Femur (tissue), 1 donor: ENCODE measurements at places on chromosomes 5 and 9.

GRCh38 chr5:10702040-10702629 lies 58.9 kb downstream of the DAP start:
- no peak for DNase-seq

GRCh38 chr5:136820848-136821247 lies 455.5 kb upstream of the TRPC7 start:
- DNase-seq: no peak

DNA sequence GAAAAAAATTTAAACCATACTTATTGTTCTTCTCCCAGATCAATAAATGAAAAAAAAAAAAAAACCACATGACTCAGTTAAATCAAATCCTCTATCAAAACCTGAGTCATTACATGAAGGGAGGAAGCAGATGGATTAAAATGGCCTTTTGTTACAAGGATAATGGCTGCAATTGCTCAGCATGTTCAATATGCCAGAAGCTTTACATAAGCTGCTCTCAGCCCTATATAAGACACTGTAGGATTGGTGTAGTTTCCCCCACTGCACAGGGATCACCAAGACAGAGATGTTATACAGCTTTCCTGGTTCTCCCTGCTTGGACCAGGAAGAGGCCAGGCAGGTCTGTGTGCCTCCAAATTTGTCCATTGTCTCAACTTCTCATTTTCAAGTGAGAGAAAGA lies 101.6 kb upstream of the MAP1B start:
- no peak for DNase-seq

- DNase-seq: no peak
Observed at GRCh38 chr5:3277590-3278196, 317.9 kb upstream of the IRX1 start.

DNA sequence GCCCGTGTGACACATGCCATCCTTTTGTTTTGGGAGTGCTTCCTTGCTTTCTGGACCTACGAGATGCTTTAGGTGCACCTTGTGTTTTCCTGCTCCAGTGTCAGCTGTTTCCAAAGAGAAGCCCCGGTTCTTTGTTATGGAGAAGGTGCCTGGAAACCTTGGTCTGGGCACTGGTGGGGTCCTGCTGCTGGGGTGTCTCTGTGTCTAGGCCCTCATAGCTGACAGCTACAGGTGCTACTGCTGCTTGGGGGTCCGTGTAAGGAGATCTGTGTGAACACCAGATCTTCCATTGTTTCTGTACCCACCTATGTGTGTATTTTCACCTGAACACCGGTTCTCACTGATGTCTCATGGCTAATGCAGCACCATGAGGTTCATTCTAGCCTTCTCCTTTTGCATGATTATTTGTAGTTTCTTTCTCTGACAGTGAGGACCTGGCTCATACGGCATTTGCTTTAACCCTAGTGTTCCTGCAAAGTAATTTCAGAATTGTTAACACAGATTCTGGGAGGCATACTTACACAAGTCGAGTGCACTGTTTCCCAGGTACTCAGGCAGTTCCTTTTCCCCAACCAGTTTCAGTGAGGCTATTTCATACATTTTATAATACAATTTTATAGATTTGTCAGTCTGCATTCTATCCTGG lies 13.2 kb upstream of the FAM120AOS start:
- no peak for DNase-seq

GRCh38 chr5:166582416-166582815 lies 1709.0 kb upstream of the WWC1 start:
- no peak for DNase-seq

- DNase-seq: no peak
Observed at GRCh38 chr9:129834489-129835127, 467 bp downstream of the C9orf78 start.

DNA sequence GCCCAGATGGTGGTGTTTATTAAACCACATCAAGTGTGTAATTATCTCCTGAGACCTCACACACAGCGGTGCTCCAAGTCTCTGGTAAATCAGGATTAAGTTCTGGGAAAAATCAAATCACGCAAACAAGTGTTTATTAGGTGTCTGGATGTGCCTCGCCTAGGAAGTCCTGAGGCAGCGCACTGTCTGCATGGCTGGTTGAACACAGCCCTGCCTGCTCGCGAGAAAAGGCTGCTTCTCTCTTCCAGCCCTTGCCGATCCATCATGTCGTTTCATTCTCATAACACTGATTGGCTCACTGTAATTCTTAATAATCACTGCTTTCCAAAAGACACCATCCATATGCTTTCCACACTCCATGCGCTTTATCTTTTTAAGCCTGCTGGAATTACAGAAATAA lies 229.6 kb upstream of the DAP start:
- no peak for DNase-seq

- DNase-seq: no peak
Observed at GRCh38 chr5:160450164-160450932, 28.7 kb downstream of the PTTG1 start.

DNA sequence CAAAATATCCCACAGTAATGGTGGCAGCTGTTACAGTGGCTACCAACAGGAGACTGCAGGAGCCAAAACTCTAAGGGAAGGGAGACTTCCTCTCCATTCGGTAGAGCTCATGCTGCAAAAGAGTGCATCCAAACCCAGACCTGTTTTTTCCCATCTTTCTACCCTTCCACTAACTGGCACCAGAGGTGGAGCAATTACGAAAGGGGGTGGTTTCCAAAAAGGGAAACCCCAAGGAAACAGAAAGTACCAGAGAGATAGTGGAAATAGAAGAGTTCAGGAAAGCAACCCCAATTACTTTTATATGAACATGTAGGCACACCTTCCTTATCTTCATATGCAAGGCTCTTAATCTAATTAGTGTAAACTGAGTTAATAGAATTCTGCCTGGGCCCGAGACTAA lies 7.3 kb upstream of the WDR41 start:
- no peak for DNase-seq

DNA sequence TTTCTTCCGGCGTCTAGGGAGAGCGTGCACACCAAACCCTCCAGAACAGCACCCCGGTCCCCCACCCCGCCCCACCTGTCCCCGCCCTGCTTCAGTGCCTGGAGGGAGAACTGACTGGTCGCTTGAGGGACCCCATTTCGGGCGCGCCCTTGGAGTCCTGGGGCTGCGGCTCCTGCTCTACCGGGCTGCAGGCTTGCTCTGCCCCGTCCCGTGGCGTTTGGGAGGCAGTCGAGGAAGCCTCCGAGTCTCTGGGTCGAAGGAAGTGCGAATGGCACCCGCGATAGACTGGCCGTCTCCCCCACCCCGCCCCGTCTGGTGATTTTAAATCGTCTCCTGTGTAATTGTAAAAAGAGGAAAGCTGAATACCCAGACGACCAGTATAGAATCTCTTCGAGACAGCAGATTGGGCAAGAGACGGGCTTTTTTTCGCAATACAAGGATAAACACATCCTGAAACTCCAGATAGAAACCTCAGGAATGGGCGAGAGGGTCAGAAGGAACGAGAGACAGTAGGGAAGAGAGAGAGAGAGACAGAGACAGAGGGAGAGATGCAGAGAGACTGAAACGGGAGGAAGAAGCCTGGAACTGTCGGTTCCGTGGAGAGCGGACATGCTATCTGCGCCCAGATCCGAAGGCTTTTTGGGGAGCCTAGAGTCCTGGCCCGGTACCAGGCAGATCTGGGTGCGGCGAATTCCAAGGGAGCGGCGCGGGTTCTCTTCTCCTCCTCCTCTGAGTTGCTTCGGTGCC lies 9.9 kb downstream of the PRDM6 start:
- DNase-seq: no peak

DNA sequence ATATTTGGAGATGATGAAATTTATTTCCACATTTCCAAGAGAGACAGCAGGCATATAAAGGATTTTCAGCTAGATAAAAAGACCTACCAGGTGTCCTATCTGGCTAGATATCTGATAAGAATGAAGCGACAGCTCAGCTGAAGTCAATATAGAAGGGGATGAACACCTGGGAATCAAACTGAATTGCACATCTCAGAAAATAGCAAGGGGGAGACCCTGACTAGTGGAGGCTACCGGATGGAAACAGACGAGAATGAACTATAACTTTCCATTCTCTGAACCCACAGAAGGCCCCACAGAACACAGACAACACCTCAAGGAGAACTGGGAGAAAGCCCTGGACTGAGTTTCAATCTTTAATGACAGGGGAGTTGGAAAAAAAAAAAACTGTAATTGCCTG lies 51.1 kb downstream of the CPLANE1 start:
- no peak for DNase-seq

GRCh38 chr9:134551644-134552348 lies 89.8 kb upstream of the COL5A1 start:
- DNase-seq: peak; percentile 91

- no peak for DNase-seq
Observed at GRCh38 chr9:133953976-133954709, 38.0 kb downstream of the VAV2 start.

DNA sequence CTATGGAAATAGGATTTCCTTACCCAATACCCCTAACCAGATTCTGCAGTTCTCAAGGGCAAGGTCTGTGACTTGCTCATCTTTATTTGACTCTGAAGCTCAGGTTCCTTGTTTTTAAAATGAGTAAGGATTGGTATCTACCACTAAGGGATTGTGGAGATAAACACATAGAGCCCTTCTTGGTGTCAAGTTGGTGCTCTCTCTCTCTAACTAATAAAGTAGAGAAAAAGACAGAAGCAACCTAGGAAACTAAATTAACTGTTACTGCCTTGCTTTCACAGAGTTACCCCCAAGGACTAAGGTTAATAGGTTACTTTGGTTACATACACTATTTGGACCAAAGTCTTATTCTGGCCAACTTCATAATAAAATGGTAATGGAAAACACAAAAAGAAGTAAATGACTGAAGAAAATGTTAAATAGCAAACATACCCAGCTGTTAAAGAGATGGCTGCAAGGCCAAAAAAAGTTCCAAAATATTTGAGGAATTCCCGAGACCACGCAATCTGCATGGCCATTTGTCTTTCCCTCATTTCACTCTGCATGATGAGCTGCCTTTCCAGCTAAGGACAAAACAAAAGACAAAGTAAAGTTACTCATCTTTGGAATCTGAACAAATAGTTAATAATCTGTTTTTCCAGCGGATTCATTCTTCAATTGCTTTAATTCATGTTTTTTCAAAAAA lies 21.8 kb upstream of the RLN1 start:
- peak; percentile 18 for DNase-seq

GRCh38 chr5:175691761-175692160 lies 33.9 kb downstream of the HRH2 start:
- DNase-seq: no peak

DNA sequence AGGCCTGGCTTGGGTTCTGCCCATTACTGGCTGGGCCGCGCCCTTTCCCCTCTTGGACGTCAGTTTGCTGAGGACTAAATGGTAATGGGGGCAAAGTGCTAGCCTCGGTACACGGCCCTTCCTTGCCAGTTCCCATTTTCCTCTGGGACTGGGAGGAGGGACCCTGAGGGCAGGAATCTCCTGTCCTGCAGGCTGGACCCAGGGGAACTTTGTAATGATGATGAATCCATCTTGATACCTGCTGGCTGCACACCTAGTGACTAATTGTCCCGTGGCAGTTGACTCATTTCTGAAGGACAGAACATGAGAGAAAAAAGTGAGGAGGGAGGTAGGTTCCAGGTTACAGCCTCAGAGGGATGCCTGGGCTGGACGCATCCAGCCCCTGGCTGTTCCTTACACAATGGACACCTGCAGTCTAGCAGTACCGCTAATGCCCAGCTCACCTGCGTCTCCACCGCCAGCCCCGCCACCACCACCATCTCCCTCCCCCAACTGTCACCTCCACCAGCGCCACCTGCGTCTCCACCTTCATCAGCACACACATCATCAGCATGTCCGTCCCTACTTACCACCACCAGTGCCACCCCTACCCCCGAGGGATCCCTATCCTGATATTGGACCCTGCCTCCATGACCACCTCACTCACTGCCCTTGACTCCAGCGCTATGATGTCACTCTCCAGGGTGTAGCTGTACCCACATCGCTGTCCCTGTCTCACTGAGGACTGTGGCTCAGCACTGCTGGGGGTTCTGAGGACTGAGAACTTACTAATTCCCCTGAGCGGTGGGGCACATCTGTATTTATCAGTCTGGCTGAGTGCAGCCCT lies 4.3 kb downstream of the CDHR2 start:
- DNase-seq: no peak

DNA sequence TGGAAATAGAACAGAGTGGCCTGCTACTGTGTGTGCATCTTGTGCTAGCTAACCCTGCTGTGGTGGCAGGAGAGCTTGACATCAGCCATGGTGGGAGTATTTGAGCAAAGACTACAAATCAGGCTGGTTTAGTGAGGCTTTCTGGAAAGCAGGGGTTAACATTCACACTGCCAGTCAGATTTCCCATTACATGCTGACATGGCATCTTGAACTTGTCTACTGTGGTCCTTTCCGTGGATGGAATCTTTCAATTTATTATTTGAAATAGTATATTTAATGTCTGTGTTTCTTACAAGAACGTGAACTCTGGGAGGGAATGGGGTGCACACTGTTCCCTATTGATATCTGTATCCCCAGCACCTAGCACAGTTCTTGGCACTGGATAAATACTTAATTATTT lies 60.8 kb downstream of the GCNT4 start:
- DNase-seq: no peak

DNA sequence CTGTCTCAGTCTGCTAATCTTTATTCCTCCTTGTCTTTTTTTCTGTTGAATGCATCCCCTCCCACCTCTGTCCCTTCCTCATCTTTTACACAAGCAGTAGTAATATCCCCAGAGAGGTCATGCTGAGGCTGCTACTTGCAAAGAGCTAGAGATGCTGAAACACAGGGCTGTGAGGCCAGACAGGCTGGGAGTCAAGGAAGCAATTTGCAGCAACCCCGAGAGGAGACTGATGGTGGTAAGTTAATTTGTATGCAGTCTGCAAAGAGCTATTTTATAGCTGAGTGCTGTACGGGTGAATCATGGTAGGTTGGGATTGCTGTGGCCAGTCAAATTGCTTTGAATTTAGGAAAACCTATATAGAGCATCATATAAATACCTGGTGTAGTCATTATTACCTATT lies 90.2 kb upstream of the SLC24A2 start:
- no peak for DNase-seq

GRCh38 chr5:31106278-31106677 lies 87.2 kb upstream of the CDH6 start:
- no peak for DNase-seq

GRCh38 chr5:72159501-72159911 lies 52.2 kb downstream of the MAP1B start:
- no peak for DNase-seq

DNA sequence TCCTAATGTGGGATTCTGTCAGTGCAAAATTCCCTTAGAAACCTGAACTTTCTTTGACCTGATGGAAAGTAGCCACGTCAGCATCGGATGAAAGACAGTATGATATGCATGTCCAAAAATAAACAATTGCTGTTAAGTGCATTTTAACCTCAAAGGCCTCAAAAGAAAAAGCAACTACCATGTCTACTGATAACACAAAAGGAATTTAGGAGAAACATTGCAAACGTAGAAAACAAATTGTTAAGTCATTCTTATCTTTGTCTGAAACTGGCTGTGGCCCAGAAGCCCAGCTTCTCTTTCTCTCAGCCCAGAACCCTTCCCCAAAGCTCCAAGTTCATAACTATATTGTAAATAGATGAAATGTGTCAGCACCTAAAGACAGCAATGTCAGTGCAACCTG lies 11.1 kb upstream of the LHFPL2 start:
- DNase-seq: no peak
